ENCODE measurements at places on chromosomes 7 and 10.
A peak's percentile ranks its signal among the peaks of the same experiment; 100 is the strongest.

GRCh38 chr10:70738006-70738760, 47.0 kb downstream of the TBATA start:
- ATAC-seq = no peak

DNA sequence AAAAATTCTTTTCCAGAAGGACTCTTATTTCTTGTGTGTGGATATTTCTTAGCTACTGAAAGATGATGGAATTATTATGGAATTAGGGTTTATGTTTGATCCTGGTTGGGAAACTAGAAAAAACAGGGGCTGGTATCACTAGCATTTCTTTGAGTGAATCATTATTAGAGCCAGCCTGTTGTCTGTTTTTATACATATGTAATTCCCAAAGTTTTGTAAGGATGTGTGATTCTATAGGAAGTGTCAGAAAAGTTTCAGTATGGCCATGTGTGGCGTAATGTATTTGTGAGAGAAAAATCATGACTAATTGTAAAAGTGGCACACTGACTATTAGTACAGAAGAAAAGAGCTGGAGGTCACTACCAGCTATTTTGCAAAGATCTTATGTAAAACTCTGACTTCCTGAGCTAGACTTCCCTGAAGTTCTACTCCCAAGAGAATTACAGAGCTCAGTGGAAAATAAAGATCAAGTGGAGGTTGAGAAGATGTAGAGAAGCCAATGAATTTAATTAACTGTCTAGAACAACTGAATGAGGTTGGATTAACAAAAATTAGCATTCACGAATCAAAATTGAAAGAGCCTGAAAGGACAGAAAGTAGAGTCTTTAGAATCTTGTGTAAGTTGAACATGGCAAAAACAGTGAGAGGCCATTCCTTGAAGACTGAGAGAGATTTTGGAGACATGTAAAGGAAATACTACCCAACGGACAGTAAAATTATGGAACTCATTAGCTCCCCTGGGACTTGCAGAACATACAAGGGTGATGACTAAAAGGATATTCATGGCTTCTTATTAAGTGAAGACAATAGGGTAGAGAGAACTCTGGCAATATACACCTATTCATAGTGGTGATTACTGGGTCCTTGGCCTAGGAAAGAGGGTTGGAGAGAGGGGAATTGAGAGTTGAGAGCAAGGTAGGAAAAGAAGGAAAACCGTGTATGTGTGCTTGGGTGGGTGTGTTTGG, 12.5 kb downstream of the ZNF365 start:
- ATAC-seq = no peak

GRCh38 chr10:13887761-13888160, 301.0 kb downstream of the PRPF18 start:
- ATAC-seq = no peak

DNA sequence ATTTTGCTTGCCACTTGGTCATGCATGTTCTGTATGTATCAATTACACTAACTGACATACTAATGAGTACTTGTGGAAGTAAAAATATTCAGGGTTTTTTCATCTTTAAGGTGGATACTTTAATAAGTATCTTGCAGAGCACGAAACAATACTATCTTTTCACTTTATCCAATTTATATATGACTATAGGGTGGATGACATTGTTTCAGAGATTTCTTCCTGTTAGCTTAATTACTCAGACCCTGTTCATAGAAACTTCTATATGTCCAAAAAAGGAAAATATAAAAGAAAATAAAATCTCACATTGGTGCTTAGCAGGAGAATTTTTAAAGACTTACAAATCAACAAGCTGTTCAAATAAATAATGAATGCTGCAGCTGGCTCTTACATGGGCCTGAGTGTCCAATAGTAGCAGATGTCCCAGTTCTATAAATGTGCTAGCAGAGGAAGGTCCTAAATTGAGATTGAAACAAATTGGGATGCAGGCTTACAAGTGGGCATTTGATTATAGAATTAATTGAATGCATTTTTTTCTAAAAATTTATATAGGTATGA, 91.5 kb upstream of the THSD7A start:
- no peak for ATAC-seq

DNA sequence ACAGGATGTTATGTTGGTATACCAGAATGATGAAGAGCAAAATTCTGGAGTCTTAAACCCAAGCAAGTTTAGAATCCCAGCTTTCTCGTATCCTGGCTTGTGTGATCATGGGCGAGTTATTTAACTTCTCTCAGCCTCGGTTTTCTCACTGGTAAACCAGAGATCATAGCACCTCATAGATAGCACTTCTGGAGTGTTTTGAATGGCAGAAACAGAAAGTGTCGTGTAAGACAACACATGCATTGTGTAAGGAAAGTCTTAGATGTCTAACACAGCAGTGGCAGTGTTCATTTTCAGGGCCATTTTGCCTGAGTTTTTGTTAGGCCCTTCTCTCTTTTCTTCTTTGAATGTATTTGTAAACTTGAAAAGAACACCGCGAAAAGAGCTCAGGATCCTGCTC, 465.1 kb downstream of the AUTS2 start:
- no peak for ATAC-seq

DNA sequence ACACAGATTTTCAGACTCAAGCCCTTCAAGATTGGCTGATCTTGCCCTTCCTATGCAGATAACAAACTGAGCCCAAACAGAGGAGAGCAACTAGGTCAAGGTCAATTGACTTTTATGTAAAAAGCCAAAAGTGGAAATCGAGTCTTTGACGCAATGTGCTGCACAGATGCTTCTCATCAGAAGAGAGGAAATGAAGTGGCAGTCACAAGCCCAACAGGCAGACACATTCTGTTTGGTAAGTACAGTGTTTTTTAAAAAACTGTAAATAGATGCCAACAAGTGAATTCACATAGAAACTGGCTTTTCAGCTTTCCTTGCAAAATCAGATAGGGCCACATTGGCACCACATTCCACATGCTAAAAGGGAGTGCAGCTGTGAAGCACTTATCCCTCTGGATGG, 606.6 kb downstream of the KCNMA1 start:
- ATAC-seq = no peak

- no peak for ATAC-seq
These were observed 150.4 kb downstream of the ETV1 start for GRCh38 chr7:13839063-13839462.

DNA sequence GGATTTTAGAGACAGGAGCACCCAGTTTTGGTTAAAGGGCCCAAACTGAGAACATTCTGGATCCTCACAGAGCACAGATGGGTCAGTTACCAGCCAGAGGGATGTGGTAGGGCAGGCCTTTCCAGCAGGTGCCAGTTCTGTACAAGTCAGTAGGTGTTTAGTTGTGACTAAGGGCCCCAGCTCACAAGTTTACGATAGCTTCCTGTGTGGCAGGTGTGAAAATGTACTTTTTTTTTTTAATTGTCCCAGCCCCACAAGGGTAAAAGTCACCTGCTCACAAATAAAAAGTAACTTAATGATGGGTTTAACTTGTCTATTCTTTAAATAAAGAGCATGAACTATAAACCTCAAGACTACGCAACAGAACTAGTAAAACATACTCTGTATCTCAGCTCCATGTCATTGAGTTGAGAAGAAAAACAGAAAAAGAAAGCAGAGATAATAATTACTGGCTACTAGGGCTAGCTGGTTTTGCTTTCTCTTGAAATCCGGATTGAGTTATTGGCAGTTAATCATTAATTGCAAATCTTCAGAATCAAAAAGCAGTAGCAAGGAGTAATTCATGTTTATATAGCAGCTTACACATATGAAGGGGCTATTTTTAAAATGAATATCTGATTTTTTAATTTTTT, 15.4 kb downstream of the NFE2L3 start:
- peak; percentile 82 for ATAC-seq

GRCh38 chr10:76141376-76141775, 710.0 kb downstream of the LRMDA start:
- no peak for ATAC-seq

DNA sequence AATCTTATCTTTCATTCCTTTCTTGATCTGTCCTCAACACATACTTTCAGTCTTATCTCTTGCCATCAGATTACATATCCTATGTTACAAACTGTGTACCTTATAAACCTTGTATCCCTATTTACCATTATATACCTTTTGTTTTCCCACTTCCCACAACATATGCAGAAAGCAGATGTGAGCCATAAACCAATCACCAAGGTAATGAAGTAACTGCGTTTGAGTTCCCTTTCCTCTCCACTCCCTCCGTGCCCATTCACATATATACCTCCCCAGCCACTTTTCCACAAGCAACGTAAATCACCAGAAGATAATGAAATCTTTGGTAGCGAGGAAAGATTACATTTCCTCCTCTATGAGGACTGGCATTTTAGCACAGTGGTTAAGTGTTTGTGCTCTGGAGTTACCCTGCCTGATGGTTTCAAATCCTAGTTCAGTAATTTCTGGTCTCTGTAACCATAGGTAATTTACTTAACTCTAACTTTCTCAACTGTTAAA, 55.5 kb upstream of the PHF14 start:
- no peak for ATAC-seq

DNA sequence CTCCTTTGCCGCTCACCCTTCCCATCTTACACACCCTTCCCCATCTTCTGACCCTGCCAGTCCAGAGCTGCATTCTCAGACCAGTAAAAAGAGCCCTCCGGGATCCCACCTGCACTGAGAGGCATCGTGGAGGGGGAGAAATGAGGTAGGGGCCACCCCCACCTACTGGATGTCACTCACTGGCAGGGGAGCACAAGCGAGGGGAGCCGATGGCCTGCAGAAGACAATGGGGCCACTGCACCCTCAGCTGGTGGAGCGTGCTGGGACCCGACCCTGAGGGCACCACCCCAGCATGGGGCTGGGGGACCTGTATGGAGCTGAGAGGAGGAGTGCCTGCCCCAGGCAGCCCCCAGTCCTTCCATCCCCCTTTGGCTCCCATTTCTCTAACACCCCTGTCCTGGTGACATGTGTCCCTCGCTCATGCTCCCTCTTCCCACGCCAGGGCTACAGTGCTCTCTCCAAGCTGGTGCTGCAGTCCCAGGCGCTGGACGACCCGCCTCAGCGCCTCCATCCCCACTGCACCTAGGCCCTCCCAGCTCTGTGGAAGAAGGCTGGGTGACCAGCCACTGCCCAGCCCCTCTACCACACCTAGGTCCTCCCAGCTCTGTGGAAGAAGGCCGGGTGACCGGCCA, 49.8 kb downstream of the RASGEF1A start:
- no peak for ATAC-seq

Measured in activated T-helper 17 cell treated with anti-CD3 and anti-CD28 coated beads, Interleukin-2, amount 50 U/mL, for 72 hours (primary cell).